ENCODE measurements at places on chromosomes 12 and 14. TPM values are rescaled to one million over a fixed set of nuclear protein-coding genes. Genes with fewer than 3 reads are reported as not detected.

The CHGA gene
- total RNA-seq, result not detected

The AMIGO2 gene
- total RNA-seq, result 1.2 TPM

DNA sequence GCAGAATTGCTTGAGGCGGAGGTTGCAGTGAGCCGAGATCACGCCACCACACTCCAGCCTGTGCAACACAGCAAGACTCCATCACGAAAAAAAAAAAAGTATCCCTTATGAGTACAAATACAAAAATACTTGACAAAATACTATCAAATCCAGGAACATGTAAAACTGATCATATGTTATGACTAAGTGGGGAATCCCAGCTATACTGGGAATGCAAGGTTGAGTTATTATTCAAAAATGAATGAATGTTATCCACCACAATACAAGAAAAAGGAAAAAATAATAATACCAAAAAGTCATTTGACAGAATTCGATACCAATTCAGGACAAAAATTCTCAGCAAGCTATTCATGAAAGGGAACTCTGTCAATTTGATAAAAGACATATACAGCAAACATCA is 32.6 kb downstream of the MOK start:
- no peaks in the 10 kb centered on the region for H3K4me1 ChIP-seq
- no peaks in the 10 kb centered on the region for H3K36me3 ChIP-seq
- H3K27ac ChIP-seq, result no peak overlapping the region
- DNase-seq, result no peak
- no peaks in the 10 kb centered on the region for H3K27me3 ChIP-seq

DNA sequence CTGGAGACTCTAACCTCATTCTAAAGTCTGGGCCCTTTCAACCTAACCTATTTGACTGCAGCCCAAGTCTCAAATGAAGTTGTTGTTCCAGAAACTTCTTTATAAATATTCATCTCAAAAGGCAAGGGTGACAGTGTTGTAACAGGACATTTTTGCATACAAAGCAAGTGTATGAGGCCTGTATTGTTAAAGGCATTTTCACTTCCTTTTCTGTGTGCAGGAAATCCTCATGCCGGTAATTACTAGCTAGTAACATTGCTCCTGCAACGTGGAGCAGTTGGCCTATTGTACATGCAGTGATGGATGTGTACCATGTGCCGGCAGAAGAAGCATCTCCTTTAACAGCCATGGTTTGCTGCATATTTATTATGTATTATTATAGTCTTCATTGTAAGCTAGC is 156.5 kb upstream of the RMST start:
- H3K4me3 ChIP-seq, result no peak overlapping the region
- no peak for DNase-seq
- no peaks in the 10 kb centered on the region for H3K4me1 ChIP-seq
- no peaks in the 10 kb centered on the region for H3K27me3 ChIP-seq

The CCDC38 gene
- total RNA-seq, result 1.4 TPM

DNA sequence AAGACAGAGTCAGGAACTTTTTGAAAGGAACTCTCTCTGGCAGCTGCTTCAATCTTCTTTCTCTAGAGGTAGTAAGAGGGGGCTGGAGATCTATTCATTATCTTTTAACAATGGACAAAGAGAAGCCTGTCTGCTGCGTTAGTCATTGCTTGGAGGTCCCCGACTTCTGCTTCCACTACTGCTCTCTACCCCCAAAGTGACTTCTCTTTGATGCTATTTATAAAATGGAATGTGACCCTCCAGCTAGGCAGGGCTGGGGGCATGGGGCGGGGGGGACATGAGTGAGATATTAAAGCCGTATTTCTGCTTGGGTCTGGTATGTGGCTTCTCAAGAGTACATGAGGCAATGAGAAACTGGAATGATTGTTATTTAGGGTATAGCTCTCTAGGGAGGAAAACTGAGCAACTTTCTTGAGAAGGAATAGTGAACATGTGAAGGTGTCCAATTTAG is 41.4 kb upstream of the NUDT4 start:
- no peak for DNase-seq
- no peaks in the 10 kb centered on the region for H3K36me3 ChIP-seq
- H3K27me3 ChIP-seq, result no peaks in the 10 kb centered on the region
- H3K4me3 ChIP-seq, result no peak overlapping the region

DNA sequence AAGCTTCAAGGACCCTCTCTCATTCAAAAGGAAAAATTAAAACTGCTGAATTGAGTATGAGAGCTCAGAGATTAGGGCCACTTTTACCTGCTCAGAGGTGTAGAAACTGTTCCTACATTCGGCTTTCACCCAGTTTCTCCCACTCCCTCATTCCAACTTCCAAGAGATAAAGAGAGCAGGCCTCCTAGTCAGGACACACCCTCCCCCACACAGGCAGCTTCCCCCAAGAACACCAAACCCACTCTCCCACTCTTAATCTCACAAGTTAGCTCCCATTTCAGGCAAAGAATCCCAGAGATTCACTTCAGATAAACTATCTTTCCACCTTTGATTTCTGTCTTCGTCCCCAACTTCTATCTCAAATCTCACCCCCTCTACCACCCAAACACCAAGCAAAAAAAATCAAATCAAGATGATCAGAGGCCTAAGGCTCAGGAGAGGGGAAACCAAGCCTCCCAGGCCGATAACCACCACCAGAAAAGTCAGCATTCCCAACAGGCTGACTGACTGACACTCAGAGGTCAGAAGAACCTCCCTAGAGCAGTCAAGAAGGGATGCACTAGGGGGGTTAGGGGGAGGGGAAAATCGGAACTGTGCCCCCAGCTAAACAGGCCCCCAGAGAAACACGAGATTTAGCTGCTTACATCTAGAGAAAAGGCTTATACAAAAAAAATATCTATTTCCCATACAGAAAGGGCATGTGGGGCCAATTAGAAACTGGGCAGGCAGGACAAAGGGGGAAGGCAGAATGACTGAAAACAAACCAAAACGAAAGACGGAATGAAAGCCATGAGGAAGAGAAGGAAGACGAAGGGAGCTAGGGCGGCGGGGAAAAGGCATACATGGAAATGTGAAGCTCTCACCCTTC is 13.2 kb upstream of the CDH24 start:
- no peak for DNase-seq
- peak overlapping the region; percentile 70 for H3K27ac ChIP-seq
- H3K36me3 ChIP-seq, result peaks cover 29% of the 10 kb centered on the region

DNA sequence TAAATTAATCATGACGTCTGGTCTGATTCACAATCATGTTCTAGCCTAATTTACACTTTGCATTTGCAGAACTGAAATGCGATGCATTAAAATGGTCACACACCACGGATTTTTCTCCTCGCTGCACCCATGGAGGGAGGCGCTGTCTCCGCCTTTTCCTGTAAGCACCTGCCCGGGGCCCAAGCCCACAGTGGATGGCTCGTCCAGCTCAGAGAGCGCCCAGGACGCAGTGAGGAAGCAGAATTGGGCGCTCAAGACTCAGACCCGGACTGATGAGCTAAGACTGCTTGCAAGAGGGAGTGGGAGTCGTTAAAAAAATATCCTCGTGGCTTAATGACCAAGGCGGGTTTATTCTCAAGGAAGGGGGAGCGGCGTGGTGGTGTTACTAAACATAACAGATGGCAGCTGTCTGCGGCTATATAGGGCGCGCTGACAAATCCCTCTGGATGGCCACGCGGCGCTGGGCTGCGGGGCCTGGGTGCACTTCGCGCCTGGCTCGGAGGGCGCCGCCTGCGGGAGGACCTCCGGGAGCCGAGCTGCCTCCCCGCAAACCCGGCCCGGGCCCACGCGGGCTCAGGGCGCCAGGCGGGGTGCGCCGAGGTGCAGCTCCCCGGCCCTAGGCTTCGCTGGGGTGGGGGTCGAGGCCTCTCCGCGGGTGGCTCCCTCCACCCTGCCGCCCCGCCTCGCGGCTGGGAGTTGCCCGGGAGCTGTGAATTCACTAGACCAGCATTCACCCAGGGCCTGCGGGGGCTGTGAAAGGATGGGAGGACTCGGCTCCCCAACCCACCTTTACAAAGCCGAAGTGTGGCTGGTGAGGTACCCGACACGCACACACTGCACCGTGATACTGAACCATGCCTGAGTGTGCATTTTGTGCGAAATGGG is 78.7 kb downstream of the PPM1A start:
- DNase-seq, result no peak
- no peak overlapping the region for H3K27ac ChIP-seq
- H3K4me1 ChIP-seq, result peaks cover 13% of the 10 kb centered on the region
- H3K4me3 ChIP-seq, result peak overlapping the region; percentile 27

DNA sequence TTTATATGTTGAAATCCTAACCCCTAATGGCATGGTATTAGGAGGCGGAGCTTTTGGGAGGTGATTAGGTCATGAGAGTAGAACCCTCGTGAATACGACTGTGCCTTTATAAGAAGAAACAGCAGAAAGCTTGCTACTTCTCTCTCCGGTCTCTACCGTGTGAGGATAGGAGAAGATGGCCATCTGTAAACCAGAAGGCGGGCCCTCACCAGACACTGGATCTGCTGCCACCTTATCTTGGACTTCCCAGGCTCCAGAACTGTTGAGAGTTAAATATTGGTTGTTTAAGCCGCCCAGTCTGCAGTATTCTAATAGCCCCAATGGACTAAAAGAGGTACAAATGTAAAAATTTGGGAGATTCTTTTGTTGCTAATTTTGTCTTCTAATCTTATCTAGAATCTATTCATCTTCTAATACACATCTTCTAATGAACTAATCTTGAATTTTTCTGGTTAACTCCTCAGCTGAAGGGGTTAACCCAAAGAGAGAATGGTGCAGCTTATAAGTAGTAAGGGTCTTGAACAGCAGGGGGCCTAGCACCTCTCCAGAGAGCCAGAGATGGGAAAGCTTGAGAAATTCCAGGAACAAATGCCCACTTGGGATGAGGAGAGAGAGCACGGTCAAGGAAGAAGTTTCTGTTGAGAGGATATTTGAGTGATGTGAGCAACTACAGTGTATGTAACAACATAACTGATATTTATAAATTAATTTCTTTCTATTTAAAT is 264.0 kb upstream of the GRIP1 start:
- no peaks in the 10 kb centered on the region for H3K27me3 ChIP-seq
- no peak overlapping the region for H3K4me3 ChIP-seq
- DNase-seq, result peak; percentile 36
- no peak overlapping the region for H3K27ac ChIP-seq
- no peaks in the 10 kb centered on the region for H3K36me3 ChIP-seq
- H3K4me1 ChIP-seq, result no peaks in the 10 kb centered on the region

The KIF5A gene
- not detected for total RNA-seq

DNA sequence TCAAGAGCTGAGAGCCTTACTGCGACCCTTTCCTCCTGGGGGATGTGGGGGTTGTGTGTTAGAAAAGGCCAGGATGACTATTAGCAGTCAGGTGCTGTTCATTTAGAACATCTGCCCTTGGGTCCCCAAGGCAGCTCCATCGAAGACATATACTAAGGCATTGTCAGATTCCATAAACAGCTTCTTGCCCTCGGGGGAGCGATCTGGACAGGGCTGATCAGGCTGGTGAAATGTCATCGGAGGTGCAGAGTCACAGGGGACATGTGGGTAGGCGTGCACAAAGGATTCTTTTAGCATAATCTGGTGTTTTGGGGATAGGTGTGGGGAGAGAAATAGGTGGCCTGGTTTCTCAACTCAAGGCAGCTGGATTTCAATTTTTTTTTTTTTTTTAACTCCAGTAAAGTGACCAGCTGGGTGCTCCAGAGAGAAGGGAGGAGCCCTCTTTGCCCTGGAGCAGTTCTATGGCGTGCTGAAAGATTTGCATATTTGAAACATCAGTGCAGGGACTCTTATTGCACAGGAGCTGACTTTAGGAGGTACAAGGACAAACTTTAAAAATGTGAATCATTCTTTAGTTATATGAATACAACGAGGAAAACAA is 160.1 kb downstream of the SUDS3 start:
- DNase-seq, result no peak
- H3K36me3 ChIP-seq, result no peaks in the 10 kb centered on the region
- H3K4me3 ChIP-seq, result no peak overlapping the region
- no peaks in the 10 kb centered on the region for H3K4me1 ChIP-seq
- no peaks in the 10 kb centered on the region for H3K27me3 ChIP-seq

- no peaks in the 10 kb centered on the region for H3K36me3 ChIP-seq
Measured at GRCh38 chr12:24034160-24034559, 84.7 kb upstream of the SOX5 start.

- DNase-seq, result no peak
- H3K4me3 ChIP-seq, result peak within 1 kb of the TSS; percentile 52
- peaks cover 4% of the 10 kb centered on the region for H3K4me1 ChIP-seq
- H3K36me3 ChIP-seq, result no peaks in the 10 kb centered on the region
- H3K27ac ChIP-seq, result no peak within 1 kb of the TSS
Measured at GRCh38 chr12:26195250-26195640, at the start of gene SSPN. TSS of gene SSPN (plus strand) at chr12:26195573. CDS start at chr12:26195673, 100 bp downstream.

- no peaks in the 10 kb centered on the region for H3K4me1 ChIP-seq
- H3K36me3 ChIP-seq, result no peaks in the 10 kb centered on the region
- no peak overlapping the region for H3K27ac ChIP-seq
- H3K27me3 ChIP-seq, result no peaks in the 10 kb centered on the region
- no peak overlapping the region for H3K4me3 ChIP-seq
Measured at GRCh38 chr14:76550534-76550933, 174.6 kb downstream of the ESRRB start.

DNA sequence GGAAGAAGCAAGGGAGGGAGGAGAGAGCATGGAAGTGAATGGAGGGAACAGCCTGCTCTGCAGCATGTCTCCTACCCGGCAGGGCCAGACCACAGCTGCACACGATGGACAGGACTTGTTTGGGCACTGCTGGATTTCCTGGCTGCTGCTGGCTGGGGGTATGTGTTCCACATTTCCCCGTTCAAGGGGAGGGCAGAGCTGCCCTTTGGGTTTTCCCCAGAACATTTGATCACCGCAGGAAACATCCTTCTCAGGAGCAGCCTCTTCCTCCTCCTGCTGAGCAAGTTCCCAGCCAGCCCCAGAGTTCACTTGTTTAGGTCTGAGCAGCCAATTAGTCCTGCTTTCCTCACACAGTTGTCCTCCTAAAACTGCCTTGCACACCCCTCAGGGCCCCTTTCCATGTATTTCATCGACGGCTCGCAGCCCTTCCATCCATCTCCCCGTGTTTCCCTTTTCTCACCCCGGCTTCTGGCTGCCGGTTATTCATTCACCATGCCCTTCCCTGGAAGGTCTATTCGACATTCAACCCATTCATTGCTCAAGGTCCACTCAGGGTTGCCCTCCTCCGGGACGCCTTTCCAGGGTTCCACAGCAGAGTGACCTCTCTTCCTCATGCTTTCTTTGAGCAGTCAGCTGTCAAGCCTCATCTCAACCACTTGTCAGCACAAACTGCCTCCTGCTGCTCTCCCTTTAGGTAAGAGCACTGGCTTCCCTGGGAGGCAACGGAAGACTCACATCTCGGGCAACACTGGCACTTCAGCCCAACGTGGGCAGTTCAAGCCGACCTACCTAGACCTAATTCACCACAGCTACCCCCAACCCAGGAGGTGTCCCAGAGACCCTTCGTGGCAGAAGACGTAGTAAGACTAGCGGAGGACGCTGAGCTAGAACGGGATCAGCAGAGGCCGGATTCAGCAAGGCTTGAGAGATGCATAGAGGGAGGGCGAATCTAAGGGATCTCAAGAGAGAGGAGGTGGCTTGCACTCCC is 20.1 kb upstream of the ANO2 start:
- no peak for DNase-seq
- no peaks in the 10 kb centered on the region for H3K36me3 ChIP-seq
- H3K27ac ChIP-seq, result no peak overlapping the region
- H3K4me1 ChIP-seq, result no peaks in the 10 kb centered on the region

GRCh38 chr14:92433407-92433806 is 80.2 kb upstream of the RIN3 start:
- no peak overlapping the region for H3K4me3 ChIP-seq
- no peaks in the 10 kb centered on the region for H3K4me1 ChIP-seq
- no peaks in the 10 kb centered on the region for H3K36me3 ChIP-seq
- H3K27me3 ChIP-seq, result no peaks in the 10 kb centered on the region

Measured in liver (tissue), 10 donors.